Mucosa of descending colon (tissue), 3 donors: ENCODE measurements at places on chromosomes 5 and 9. TPM values are rescaled to one million over a fixed set of nuclear protein-coding genes. Genes with fewer than 3 reads are reported as not detected.

RNF208 gene
- total RNA-seq: 5.3 TPM

- DNase-seq: no peak
Measured at GRCh38 chr5:81140943-81141342, 92.2 kb upstream of the CKMT2 start.

DNA sequence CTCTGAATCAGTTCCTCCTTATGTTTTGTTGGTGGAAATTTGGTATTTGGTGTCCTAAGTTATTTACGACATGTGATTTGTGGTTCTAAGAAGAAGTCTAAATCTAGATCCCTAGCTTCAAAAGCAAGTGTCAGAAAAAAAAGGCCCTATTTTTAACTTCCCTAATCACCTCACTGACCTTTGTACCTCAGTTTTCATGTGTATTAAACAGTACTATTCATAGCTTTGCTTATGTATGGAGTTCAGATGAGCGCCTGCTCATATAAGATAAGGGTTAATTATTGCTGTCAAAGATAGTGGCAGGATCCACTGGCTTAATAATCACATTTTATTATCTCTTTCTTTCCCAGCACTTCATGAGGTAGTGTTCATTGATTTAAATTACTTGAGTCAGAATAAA lies 318.2 kb downstream of the PARP8 start:
- DNase-seq: no peak

- no peak for DNase-seq
Measured at GRCh38 chr9:127558581-127559246, 53.4 kb upstream of the STXBP1 start.

SLC34A3 gene
- not detected for total RNA-seq

DNA sequence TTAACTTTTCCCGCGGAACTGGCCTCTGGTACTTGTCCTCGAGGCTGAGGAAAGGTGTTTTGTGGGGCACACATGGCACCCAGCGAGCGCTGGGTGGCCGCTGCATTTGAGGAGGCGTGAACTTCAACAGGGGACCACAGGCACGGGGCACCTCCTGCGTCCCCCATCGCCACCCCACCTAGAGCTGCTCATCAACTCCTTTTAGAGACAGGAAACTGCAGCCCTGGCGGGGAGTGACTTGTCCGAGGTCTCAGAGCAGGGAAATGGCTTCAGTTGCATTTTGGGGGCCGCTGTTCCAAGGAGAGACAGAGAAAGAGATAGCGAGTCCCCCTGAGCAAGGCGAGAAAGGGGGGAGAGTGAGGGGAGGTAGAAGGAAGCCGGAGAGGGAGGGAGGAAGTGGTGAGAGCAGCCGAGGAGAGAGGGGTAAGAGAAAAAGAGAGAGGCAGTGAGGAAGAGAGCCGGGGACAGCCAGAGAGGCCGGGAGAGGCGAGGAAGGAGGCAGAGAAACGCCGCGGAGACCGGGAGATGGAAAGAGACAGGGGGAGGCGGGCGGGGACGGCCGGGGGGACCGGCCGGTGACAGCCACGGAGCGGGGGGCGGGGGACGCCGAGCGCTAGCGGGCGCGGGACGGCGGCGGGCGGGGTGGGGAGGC lies 12.5 kb upstream of the LHX2 start:
- no peak for DNase-seq

GRCh38 chr5:148760945-148761638 lies 65.3 kb upstream of the ADRB2 start:
- no peak for DNase-seq

DMRT2 gene
- 3.1 TPM for total RNA-seq

DNA sequence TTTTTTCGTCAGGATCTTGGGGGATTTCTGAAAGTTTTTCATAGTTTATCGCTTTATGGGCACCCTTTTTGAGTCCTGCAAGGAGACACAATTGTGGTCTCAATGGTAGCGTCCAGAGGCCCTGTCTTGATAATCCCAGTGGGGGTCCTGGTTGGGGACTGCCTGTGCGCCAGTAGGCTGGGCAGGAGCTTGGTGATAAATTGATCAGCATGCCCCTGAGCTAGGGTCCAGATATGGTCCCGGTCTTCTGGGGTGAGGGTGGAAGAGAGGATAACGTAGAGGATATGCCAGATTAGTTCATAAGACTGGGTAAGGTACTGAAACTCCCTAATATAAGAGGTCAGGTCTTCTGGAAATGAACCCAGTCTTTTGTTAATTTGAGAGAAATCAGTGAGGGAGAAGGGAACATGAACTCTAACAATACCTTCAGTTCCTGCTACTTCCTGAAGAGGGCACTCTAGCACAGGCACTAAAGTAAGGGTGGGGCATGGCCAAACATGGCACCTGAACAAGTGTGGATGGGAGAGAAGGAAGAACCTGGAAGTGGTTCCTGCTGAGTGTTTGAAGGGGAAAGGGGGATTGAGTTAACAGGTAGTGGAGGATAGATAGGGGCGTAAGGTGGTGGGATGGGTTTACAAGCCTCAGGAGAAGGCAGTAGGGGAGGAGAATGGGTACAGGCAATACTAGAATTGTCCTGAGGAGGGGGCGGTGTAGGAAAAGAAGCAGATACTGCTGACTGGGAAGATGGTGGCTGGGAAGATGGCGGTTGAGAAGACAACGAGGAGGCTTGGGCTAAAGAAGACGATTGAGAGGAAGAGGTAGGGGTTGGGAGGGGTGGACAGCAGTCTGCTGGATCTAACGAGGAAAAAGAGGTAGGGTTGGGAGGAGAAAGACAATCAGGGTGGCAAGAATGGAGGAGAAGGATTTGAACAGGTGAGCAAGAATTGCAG lies 33.8 kb upstream of the ANXA2R start:
- DNase-seq: no peak

GRCh38 chr9:38295764-38296163 lies 96.7 kb upstream of the ALDH1B1 start:
- DNase-seq: no peak

- DNase-seq: no peak
Measured at GRCh38 chr5:39970117-39970798, 545.5 kb upstream of the DAB2 start.

- DNase-seq: no peak
Measured at GRCh38 chr9:70641631-70642030, 227.2 kb upstream of the KLF9 start.

GRCh38 chr5:75243510-75243909 lies 6.8 kb upstream of the ANKRD31 start:
- DNase-seq: no peak

HTR1A gene
- total RNA-seq: not detected

FCN1 gene
- 0.46 TPM for total RNA-seq

- DNase-seq: no peak
Measured at GRCh38 chr9:20570756-20571155, 51.5 kb downstream of the MLLT3 start.

GRCh38 chr9:123816817-123817472 lies 113.0 kb downstream of the DENND1A start:
- DNase-seq: no peak

SCGB3A2 gene
- not detected for total RNA-seq
